Activated CD8-positive, alpha-beta memory T cell treated with anti-CD3 and anti-CD28 coated beads, Interleukin-2, amount 10 ng/mL, durations not matched to agents 7 days and 5 days (primary cell): ENCODE measurements at places on chromosomes 11 and 22.

- no peak overlapping the region for H3K27ac ChIP-seq
- no peaks in the 10 kb centered on the region for H3K36me3 ChIP-seq
- H3K27me3 ChIP-seq: no peaks in the 10 kb centered on the region
Observed at GRCh38 chr11:40241524-40242051, 1217.9 kb downstream of the LRRC4C start.

- H3K27me3 ChIP-seq: peaks cover 2% of the 10 kb centered on the region
- no peak overlapping the region for H3K27ac ChIP-seq
- no peak overlapping the region for H3K4me3 ChIP-seq
Observed at GRCh38 chr11:2525166-2525861, 80.5 kb downstream of the KCNQ1 start.

- H3K27ac ChIP-seq: no peak overlapping the region
- no peak overlapping the region for H3K4me3 ChIP-seq
- H3K36me3 ChIP-seq: no peaks in the 10 kb centered on the region
- H3K27me3 ChIP-seq: no peaks in the 10 kb centered on the region
- no peaks in the 10 kb centered on the region for H3K4me1 ChIP-seq
Observed at GRCh38 chr22:48741540-48741939, 1086.1 kb downstream of the BRD1 start.

- no peak overlapping the region for H3K4me3 ChIP-seq
- H3K27me3 ChIP-seq: no peaks in the 10 kb centered on the region
- no peaks in the 10 kb centered on the region for H3K36me3 ChIP-seq
- DNase-seq: no peak
Observed at GRCh38 chr11:97943493-97943892, 1077.3 kb upstream of the CNTN5 start.

GRCh38 chr22:43235445-43236409 lies 48.8 kb upstream of the TTLL12 start:
- no peaks in the 10 kb centered on the region for H3K36me3 ChIP-seq
- no peak overlapping the region for H3K27ac ChIP-seq
- H3K4me1 ChIP-seq: peaks cover 3% of the 10 kb centered on the region
- no peak for DNase-seq
- no peak overlapping the region for H3K4me3 ChIP-seq

DNA sequence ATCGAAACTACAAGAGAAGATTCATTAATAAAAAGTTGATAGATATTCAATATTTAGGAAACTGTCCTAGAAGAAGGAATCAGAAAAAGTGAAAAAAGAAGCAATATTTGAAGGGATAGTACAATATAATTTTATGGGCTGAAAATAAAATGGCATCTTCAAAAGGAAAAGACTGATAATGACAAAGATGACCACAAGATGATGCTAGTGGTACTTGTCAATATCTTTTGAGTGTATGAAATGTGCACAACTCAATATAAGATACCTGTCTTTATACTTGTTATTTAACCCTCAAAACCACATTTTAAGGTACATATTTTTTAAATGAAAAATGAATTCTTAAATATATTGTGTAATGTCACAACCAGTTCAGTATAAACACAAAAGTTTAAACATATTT lies 1059.6 kb upstream of the RAG2 start:
- DNase-seq: no peak
- no peak overlapping the region for H3K4me3 ChIP-seq
- no peaks in the 10 kb centered on the region for H3K27me3 ChIP-seq
- no peak overlapping the region for H3K27ac ChIP-seq

DNA sequence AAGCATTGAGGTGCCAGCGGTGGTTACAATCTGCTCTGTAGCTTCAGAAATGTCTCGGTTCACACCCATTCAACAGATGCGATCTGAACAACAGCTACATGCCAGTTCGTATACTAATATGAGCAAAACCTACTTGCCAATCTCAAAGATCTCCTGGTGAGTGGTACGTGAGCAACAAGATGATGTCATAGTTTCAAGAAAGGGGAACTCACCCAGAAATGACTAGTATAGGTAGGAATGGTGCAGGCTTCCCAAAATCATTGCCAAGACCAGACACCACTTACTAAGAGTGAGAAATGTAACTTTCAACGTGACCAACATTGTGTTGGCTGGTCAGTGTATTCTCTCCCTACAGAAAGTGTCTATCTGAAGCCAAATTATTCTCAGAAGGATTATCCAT lies 31.1 kb downstream of the OR6Q1 start:
- no peak overlapping the region for H3K27ac ChIP-seq
- H3K36me3 ChIP-seq: no peaks in the 10 kb centered on the region
- no peak for DNase-seq

- no peaks in the 10 kb centered on the region for H3K36me3 ChIP-seq
- H3K4me1 ChIP-seq: no peaks in the 10 kb centered on the region
- H3K27me3 ChIP-seq: no peaks in the 10 kb centered on the region
- H3K27ac ChIP-seq: no peak overlapping the region
- no peak for DNase-seq
- no peak overlapping the region for H3K4me3 ChIP-seq
Observed at GRCh38 chr22:48517039-48518030, 1310.3 kb downstream of the BRD1 start.

DNA sequence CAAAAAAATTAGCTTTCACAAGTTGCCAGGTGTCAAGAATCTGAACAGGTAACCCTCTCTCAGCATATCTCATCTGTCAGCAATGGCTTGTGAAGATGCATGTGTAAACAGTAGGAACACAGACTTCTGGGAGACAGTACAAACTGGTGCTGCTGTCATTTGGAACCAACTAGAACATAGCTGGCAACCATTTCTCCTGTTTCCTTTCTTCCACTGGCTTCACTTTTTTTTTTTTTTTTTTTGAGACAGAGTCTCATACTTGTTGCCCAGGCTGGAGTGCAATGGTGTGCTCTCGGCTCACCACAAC lies 2.1 kb upstream of the PIK3C2A start:
- peaks cover 25% of the 10 kb centered on the region for H3K4me1 ChIP-seq
- no peak overlapping the region for H3K4me3 ChIP-seq
- H3K27me3 ChIP-seq: no peaks in the 10 kb centered on the region
- DNase-seq: no peak
- H3K27ac ChIP-seq: no peak overlapping the region

GRCh38 chr11:48013269-48013901 lies 33.0 kb downstream of the PTPRJ start:
- H3K27me3 ChIP-seq: no peaks in the 10 kb centered on the region
- peak overlapping the region; percentile 49 for H3K4me3 ChIP-seq
- H3K27ac ChIP-seq: peak overlapping the region; percentile 98
- H3K36me3 ChIP-seq: peaks cover 20% of the 10 kb centered on the region
- H3K4me1 ChIP-seq: peaks cover 90% of the 10 kb centered on the region
- DNase-seq: peak; percentile 84

- H3K36me3 ChIP-seq: no peaks in the 10 kb centered on the region
- H3K4me1 ChIP-seq: no peaks in the 10 kb centered on the region
- no peak for DNase-seq
- H3K27me3 ChIP-seq: no peaks in the 10 kb centered on the region
- no peak overlapping the region for H3K27ac ChIP-seq
Observed at GRCh38 chr11:87660926-87661660, 514.1 kb downstream of the RAB38 start.

DNA sequence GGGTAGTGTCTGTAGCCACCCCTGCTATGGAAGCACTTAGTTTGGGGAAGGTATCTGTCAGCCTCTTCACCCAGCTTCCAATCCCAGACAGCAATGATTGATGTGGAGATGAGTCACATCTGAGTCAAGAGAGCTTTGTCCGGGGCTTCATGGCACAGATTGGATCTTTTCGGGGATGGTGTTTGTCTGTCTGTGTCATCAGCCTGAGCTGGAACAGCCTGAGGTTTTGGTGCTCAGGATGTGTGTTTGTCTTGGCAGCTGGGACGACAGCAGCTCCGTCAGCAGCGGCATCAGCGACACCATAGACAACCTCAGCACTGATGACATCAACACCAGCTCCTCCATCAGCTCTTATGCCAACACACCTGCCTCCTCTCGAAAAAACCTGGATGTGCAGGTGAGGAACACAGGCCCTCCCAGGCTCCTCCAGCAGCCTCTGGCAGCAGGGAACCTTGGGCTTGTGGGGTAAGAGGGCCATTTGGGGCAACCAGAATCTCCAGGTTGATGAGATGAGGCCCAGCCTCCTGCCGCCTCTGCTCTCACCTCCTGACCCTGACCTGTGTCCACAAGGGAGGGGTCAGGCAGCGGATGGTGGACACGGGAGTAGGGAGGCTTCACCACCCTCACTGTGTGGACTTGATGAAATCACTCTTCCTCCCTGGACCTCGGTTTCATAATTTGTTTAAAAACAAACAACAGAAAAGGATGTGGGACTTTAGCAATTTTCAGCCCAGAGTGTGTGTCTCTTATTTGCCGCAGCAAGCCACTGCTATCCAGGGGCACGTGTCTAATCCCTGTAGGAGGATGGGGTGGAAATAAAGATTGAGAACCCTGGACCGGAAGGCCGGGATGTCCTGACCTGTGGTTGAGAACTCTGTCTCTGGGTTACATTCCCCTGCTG lies 124.3 kb downstream of the DBX1 start:
- H3K27ac ChIP-seq: no peak overlapping the region
- H3K4me3 ChIP-seq: no peak overlapping the region
- no peak for DNase-seq
- no peaks in the 10 kb centered on the region for H3K36me3 ChIP-seq
- no peaks in the 10 kb centered on the region for H3K4me1 ChIP-seq

GRCh38 chr22:27870234-27871191 lies 48.5 kb downstream of the PITPNB start:
- H3K27me3 ChIP-seq: no peaks in the 10 kb centered on the region
- H3K36me3 ChIP-seq: peaks cover 33% of the 10 kb centered on the region
- DNase-seq: no peak
- H3K27ac ChIP-seq: no peak overlapping the region
- H3K4me3 ChIP-seq: no peak overlapping the region

GRCh38 chr11:134670961-134671370 lies 258.9 kb upstream of the B3GAT1 start:
- H3K27ac ChIP-seq: no peak overlapping the region
- peaks cover 3% of the 10 kb centered on the region for H3K27me3 ChIP-seq
- no peaks in the 10 kb centered on the region for H3K4me1 ChIP-seq
- no peaks in the 10 kb centered on the region for H3K36me3 ChIP-seq
- H3K4me3 ChIP-seq: no peak overlapping the region
- no peak for DNase-seq

- DNase-seq: no peak
- peaks cover 10% of the 10 kb centered on the region for H3K4me1 ChIP-seq
- H3K36me3 ChIP-seq: no peaks in the 10 kb centered on the region
- H3K27me3 ChIP-seq: peaks cover 22% of the 10 kb centered on the region
- H3K27ac ChIP-seq: no peak overlapping the region
- H3K4me3 ChIP-seq: no peak overlapping the region
Observed at GRCh38 chr11:133981156-133981555, 24.4 kb upstream of the IGSF9B start.

GRCh38 chr11:114195981-114196731 lies 100.0 kb upstream of the NNMT start:
- peaks cover 2% of the 10 kb centered on the region for H3K36me3 ChIP-seq
- no peaks in the 10 kb centered on the region for H3K27me3 ChIP-seq
- no peak overlapping the region for H3K4me3 ChIP-seq
- H3K4me1 ChIP-seq: peaks cover 5% of the 10 kb centered on the region

DNA sequence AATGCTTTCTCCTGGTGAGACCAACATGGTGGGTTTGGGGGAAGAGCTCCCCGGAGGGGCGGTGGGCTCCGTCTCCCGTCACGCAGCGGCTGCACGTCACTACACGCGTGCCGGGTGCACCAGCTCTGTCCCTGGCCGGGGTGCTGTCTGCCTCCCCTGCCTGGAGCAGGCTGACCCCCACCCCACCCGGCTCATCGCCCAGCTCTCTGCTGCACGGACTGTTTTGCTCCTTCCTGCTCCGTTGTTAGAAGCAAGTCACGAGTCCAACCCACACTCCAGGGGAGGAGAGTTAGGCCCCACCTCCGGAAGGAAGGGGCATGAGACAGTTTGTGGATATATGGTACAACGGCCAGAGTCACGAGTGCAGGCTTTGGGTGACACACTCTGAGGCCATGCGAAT lies 364.9 kb downstream of the BRD1 start:
- no peaks in the 10 kb centered on the region for H3K4me1 ChIP-seq
- no peak overlapping the region for H3K27ac ChIP-seq
- no peaks in the 10 kb centered on the region for H3K27me3 ChIP-seq
- no peaks in the 10 kb centered on the region for H3K36me3 ChIP-seq

DNA sequence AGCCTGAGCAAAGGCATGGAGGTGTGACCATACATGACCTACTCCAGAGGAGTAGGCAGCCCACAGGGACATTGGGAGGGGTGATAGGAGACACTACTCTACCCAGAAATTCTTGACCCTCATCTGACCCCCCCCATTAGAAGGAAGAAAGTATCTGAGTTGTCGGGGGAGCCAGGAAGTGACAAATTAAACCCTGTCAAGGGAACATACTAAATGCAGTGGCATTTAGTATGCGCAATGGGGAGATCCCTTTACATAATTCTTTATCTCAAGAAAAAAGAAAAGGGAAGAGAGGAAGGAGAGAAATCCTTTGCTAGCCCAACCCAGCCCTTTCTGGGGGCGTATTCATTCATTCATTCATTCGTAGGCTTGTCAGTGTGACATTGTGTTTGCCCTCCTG lies 58.8 kb downstream of the NAV2 start:
- H3K36me3 ChIP-seq: peaks cover 2% of the 10 kb centered on the region
- no peak overlapping the region for H3K4me3 ChIP-seq
- no peak for DNase-seq

DNA sequence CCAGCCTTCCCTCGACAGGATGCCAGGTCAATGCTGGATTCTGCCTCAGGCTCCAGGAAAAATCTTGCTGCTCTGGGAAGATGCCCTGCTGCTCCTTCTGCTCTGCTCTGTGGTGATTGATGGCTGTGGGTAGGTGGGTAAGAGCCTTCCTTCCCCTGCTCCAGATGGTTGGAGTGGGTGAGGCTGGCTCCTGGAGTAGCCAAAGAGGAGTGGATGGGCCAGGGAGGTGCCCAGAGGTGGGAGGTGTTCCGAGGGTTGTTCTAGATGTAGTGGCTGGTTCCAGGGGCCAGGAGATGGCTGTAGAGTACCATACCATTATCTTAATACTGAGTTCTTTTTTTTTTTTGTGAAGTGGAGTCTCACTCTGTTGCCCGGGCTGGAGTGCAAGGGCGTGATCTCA lies 99.6 kb upstream of the THY1 start:
- no peaks in the 10 kb centered on the region for H3K4me1 ChIP-seq
- no peaks in the 10 kb centered on the region for H3K36me3 ChIP-seq
- H3K27me3 ChIP-seq: peaks cover 6% of the 10 kb centered on the region

GRCh38 chr11:100576718-100577021 lies 110.4 kb upstream of the ARHGAP42 start:
- no peak overlapping the region for H3K27ac ChIP-seq
- H3K36me3 ChIP-seq: no peaks in the 10 kb centered on the region
- DNase-seq: no peak
- no peaks in the 10 kb centered on the region for H3K27me3 ChIP-seq
- no peaks in the 10 kb centered on the region for H3K4me1 ChIP-seq
- no peak overlapping the region for H3K4me3 ChIP-seq

DNA sequence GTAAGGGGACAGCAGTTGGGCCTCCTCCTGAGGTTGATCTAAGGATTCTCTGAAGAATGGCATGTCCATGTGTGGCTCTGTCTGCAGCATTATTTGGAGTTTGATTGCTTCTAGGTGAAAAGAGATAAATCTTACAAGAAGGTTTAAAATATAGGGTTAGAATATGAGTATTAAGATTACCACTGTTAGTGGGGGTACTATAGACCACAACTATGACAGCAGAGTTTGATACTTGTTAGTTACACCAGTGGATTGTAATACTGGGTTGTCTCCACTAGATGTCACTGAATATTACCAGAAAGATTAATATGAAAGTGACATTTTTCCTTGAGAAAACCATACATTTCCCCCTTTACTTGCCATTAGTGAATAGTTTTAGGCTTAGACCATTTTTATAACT lies 47.9 kb downstream of the ZNF280B start:
- peaks cover 25% of the 10 kb centered on the region for H3K27me3 ChIP-seq
- no peak overlapping the region for H3K27ac ChIP-seq
- H3K4me3 ChIP-seq: no peak overlapping the region

GRCh38 chr22:47172771-47173534 lies 410.5 kb downstream of the TBC1D22A start:
- peaks cover 11% of the 10 kb centered on the region for H3K36me3 ChIP-seq
- no peak overlapping the region for H3K4me3 ChIP-seq
- H3K27ac ChIP-seq: no peak overlapping the region
- no peaks in the 10 kb centered on the region for H3K4me1 ChIP-seq
- DNase-seq: no peak
- H3K27me3 ChIP-seq: no peaks in the 10 kb centered on the region
